ENCODE measurements at places on chromosomes 7 and 10.

- DNase-seq, result no peak
Measured at GRCh38 chr7:19410106-19410505, 264.9 kb upstream of the FERD3L start.

DNA sequence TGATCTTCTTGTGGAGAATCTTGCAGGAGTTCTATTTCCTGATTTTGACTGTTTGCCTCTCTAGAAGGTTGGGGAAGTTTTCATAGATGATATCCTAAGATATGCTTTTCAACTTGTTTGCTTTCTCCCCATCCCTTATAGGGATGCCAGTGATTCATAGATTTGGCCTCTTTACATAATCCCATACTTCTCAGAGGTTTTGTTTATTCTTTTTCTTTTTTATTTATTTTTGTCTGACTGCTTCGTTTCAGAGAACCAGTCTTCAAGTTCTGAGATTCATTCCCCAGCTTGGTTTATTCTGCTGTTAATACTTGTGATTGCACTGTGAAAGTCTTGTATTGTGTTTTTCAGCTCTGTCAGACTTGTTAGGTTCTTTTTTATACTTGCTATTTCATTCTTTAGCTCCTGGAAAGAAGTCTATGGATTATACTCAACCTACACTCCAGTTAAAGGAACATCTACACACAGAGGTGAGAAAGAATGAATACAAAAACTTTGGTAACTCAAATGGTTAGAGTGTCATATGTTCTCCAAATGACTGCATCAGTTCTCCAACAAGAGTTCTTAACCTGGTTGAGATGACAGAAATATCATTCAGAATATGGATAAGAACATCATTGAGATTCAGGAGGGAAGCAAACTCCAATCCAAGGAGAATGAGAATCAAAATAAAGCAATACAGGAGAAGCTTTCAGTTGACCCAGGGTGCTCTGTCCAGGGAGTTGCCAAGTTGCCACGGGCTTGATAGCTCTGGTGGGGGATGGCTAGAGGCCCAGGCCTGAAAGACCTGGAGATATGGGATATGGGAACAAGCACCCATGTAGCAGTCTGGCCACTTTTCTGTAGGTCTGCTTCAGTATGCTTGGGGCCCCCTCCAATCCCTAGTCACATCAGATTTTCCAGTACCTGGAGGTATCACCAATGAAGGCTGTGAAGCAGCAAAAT, 150.3 kb downstream of the AHR start:
- no peak for DNase-seq

DNA sequence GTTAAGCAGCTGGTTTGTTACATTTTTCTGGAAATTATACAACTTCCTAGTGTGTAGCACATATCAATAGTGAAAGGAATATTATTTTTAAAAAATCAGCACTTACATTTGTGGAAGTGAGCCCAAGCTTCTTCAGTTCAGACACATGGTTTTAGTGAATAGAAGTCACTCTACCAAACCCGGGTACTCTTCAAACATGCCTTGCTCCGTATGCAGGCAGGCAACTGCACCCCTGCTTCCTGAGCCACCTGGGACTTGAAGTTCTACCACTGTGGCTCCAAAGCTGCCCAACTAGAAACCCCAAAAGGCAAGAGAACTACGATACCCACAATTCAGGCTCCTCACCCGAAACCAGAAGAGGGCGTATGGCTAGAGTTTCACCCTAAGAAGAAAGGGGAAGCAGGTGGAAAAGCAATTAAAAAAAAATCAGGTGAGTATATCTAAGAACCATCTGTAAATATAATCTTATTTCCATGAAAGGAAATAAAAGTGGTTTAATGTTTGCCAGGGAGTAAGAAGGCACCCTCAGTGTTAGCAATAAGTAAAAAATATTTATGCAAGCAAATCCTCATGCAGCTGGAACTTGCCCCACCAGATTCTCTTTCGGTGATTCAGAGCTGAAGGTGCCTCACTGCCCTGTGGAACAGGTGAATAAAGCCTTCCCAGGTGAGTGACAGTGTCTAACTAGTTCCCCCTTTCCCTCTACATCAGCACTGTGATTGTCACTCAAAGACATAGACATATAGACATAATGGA, at the start of gene MACC1:
TSS of gene MACC1 (minus strand) at position 192 of the 756 bp plus-strand sequence. CDS start 55,522 bp downstream, outside the sequence.
- DNase-seq, result no peak

DNA sequence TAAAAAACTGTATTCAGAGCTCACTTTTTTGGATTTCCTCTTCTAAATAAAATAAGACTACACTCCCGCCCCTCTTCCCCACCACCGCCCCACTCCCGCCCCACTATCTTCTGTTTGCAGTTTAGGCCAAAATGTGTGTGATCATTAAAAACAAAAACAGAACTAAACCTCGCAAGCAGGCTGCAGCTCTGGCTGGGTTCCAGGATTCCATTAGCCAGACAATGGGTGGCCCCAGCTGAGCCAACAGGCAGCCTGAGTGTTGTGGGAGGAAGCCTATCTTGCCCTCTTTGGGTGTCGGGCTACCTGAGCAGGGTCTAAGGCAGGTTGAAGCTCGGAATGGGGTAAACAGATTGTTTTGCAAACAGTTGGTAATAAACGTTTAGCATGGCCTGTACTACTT, 41.7 kb downstream of the ARL4A start:
- peak; percentile 52 for DNase-seq

DNA sequence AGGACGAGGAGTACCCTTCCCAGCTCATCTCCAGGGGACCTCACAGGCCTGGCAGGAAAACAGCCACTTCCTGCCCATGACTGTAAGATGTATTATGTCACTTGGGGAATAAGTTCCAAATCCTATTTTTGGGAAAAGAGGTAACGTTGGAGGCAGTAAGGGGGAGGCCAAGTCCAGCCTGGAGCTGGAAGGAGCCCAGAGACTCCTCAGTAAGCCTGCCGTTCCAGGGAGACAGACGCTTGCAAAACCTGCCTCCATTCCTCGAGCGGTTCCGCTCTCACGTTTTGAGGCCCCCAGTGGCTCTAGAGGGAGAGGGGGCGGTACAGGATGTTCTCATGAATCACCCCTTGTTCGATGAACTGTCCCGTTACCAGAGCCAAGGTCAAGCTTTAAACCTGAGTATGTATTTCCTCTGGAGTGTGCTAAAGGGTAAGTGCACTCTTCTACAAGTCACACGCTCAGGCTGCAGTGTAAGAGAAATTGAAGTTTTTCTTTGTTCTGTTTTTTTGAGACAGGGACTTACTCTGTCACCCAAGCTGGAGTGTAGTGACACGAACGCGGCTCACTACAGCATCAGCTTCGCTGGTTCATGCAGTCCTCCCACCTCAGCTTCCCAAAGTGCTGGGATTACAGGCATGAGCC, 45.5 kb upstream of the CYTH3 start:
- DNase-seq, result no peak

GRCh38 chr7:75931680-75932079, 16.7 kb downstream of the POR start:
- no peak for DNase-seq
